Type B pancreatic cell (in vitro differentiated cells): ENCODE measurements at places on chromosomes 13 and 19.

GRCh38 chr13:106348075-106348840 lies 187.2 kb downstream of the EFNB2 start:
- DNase-seq = no peak

DNA sequence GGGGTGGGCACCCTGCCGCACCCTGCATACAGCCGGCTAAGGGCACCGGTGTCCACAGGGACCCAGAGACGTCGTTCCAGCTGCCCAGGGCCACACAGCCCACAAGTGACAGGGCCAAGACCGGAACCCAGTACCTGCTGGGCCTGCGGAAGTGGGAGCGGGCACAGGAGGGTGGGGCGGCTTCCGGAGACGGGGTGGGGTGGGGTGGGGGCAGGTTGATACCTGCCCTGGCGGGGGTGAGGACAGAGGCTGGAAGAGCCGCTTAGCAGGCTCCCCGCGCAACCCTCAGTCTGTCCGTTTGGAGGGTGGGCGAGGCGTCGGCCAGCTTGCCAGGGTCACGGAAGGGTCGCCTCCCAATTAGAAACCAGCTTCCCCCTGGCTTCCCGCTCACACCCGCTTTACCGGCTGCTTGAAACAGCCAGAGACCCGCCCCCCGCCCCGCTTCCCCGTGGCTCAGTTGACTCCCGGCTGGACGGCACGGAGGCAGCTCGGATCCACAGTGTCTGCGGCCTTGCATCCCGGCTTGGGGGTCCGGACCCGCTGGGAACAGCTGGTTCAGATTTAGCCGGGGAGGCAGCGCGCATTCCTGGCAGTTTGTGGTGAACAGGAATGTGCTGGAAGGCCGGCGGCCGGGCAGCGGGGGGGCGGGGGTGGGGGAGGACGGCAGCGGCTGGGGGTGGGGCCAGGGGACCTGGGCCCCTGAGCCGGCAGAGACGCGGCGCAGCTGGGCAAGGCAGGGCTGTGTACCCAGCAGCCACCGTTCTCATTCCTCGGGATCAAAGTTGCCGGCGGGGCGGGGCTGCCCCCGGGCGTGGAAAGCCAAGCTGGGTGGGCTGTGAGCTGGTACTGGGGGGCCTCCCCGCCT lies 1.9 kb downstream of the CNN2 start:
- peak; percentile 87 for DNase-seq

DNA sequence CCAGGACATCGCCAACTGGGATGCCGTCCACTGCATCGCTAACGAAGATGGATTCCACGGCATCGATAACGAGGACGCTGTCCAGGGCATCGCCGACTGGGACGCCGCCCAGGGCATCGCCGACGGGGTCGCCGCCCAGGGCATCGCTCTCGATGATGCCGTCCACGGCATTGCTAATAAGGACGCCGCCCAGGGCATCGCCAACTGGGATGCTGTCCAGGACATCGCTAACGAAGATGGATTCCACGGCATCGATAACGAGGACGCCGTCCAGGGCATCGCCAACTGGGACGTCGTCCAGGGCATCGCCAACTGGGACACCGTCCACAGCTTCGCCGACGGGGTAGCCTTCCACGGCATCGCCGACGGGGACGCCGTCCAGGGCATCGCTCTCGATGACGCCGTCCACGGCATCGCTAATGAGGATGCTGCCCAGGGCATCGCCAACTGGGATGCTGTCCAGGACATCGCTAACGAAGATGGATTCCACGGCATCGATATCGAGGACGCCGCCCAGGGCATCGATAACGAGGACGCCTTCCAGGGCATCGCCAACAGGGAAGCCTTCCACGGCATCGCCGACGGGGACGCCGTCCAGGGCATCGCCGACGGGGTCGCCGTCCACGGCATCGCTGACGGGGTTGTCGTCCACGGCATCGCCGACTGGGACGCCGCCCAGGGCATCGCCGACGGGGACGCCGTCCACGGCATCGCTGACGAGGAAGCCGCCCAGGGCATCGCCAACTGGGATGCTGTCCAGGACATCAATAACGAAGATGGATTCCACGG lies 948.4 kb downstream of the TUBA3C start:
- no peak for DNase-seq

DNA sequence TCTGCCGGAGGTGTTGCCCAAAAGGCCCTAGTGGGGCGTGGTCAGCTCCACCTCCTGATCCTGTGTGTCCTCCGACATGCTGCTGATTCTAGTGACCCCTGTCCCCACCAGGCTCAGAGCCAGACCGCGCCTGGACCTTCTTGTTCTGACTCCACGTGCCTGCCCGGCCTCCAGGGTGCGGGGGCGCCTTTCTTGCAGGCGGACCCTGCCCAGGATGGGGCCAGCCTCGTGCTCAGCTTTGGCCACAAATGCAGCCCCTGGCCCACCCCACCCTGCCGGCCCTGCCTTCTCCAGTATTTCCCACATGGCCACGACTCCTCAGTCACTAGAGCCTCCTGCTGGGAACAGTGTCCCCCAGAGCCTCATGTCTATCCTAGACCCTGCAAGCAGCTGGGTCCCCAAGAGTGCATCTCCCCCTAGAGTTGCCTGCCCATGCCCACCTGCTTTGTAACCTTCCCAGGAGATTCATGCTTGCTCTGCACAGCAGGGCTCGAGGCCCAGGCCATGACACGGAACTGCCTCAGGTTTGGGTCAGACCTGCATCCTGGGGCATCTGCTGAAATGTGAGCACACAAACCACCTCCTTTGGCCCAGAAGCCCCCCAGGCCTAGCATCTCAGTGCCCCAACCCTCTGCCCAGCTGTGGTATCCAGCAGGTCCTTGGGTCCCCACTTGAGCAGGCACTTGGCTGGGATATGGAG lies 27.0 kb downstream of the TMEM161A start:
- DNase-seq = no peak

- DNase-seq = no peak
These were observed 1.1 kb downstream of the MAB21L1 start for GRCh38 chr13:35475212-35475959.

- no peak for DNase-seq
These were observed 102.3 kb upstream of the ABCC4 start for GRCh38 chr13:95403349-95404140.
